ENCODE measurements at places on chromosomes 4 and X.

DNA sequence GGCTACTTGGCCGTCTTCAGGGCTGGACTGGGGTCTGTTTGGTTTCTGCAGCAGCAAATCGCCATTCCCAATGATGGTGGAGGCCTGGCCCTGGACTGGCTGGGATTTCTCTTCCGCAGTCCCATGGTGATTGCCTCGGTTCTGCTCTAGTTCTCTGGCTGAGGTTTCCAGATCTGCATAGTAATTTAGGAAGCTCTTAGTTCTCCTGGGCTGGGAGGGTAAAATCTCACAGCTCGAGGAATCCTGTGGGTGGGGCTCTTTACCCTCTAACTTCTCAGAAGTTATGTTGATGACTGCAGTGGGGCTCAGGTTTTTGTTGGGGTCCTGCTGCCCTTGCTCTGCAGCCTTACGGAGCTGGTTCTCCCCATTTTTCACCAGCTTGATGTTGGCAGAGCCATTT is 200.6 kb downstream of the APBB2 start:
- DNase-seq = no peak

GRCh38 chr4:15504041-15504440 is 34.4 kb downstream of the CC2D2A start:
- no peak for DNase-seq

- no peak for DNase-seq
These were observed 1352.1 kb upstream of the DIAPH2 start for GRCh38 chrX:95332530-95332929.

DNA sequence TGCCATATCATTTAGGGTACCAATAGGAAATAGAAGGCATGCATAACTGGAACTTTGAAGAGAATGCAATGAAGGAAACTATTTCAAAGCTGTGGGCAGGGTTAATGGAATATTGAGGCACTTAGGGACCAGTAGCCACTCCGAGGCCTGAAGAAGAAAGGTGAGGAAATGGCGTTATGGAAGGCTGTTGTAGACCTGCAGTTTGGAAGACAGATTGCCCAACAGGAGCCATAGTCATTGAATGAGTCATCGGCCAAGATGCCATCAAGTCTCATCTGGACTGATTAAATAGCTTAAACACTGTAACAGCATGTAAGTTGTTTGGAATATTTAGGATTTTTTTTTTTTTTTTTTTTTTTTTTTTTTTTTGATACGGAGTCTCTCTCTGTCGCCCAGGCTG is 11.6 kb downstream of the CXCL13 start:
- DNase-seq = no peak

DNA sequence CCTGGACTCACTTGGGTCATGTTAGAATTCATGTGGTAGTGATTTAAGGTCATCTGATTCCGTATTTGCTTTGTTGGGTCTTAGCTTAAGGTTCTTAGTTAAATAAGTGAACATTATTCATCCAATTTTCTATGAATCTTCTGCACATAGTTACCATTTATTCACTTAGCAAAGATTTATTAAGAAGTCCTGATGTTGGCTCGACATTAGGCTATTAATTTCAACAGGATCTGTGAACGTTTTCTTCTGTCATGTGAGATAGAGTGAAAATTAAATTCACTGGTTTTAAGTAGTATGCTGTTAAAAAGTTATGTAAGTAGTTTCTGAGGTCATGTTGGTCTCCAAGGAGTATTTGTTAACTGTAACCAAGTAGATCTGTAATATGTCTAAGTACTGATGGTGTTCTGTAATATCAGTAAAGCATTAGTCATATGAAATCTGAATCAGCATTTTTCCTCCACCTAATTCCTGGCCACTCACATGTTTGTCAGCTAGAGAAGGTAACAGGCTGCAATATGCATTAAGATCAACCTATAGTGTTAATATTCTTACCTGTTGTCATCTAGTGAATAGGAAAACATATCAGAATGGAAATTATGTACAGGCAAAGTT is 155.6 kb downstream of the PCDH7 start:
- no peak for DNase-seq

DNA sequence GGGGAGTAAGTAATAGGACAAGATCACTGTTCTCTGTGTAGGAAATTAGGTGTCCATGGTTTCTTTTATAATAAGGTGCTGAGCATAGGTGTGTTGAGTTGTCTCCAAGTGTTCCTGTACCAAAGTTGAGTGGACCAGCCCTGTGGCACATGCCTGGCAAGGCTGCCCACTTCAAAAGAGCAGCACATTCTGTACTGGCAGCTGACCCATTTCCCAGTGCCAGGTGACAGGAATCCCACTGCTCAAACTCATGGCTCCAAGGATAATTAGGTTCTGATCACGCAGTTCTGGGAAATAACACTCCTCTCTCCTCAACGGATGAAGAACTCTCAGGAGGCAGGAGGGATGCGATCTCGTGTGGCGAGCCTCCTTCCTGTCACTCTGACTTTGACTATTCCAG is 12.8 kb upstream of the LGI2 start:
- DNase-seq = no peak

DNA sequence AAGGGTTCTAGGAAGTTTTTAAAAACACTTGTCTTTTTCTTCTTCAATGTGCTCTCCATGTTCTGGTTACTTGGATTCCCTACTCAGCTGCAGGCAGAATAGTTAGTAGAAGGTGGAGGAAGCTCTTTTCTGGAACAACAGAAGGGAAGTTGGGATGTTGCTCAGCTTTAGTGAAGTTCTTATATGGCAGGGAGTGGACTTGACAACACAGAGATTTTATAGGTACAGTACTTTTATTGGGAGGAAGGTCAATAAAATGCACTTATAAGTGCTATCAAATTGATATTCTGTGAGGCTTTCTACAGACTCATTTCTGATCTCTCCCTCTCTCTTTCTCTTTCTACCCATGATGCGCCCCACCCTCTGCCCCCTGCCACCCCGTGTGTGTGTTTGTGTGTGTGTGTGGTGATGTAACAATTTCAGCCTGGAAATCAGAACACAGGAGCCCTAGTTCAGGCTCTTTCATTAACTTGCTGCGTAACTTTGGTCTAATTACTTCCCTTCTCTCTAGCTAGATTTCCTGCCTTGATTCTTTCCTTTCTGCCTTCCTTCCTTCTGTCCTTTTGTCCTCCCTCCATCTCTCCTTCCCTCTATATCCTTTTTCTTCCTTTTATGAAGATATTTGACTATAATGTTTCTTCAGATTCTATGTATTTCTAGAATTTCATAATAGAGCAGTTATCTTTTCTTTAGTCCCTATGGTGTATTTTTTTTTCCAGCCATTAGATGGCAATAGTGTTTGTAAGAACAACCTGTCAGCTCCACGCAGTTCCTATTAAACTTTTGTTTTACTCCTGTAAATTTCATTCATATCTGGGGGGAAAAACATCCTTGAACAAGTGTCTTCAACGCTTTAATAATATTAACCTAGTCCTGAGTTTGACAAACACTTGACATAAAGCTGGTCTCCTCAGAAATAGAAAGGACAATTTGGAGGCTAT is 37.1 kb downstream of the HEPH start:
- peak; percentile 51 for DNase-seq

GRCh38 chr4:29013341-29013740 is 1706.8 kb upstream of the PCDH7 start:
- DNase-seq = no peak

GRCh38 chrX:50877310-50877709 is 33.2 kb upstream of the BMP15 start:
- no peak for DNase-seq

DNA sequence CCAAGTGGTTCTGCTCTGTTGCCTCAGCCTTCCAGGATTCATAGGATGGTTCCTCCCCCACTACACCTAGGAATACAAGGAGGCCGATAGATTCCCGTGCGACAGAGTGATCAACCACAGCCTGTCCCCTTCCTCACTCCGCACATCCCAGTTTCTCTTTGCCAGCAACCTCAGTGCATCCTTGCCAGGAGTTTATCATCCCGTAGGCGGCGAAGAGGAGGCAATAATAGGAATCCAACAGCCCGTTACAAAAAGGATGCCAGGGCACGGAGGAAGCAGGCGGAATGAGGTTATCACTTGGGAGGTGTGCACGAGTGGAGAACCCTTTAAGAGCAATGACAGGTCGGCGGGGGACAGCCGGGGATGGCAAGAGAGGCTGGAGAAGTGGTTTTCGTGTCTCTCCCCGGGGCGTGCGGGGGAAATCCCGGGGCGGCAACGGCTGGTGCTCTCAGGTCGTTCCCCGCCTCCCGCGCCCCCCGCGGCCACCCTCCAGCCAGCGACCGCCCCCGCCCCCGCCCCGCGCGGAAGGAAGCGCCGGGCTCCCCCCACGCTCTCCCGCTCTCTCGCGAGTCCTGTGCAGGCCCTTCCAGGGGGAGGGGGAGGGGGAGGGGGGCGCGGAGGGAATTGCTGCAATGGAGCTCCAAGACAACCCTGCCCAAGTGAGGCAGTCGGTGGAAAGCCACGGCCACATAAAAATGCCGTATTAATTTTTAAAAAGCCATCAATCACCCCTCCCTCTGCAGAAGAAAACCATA is 1.6 kb downstream of the PPP3CA start:
- DNase-seq = peak; percentile 51

All from MM.1S (cell line).